ENCODE measurements at places on chromosomes 4 and X.

DNA sequence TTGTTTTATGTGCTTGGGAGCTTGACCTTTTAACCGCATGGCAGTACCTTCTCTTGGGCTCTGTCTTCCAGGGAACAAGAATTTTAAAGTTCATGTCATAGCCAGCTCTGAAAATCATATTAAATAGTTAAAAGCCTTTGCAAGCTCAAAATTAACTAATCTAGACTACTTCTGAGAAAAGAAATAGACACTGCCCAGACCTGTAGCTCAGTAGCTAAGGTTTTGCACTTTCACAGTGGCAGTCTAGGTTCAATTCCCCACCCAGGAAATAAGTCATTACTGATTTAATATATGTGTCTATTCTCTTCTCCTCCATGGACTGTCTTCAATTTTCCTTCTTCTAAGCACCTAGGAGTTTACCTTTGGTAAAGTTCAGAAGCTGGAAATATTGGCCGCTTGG, 27.4 kb downstream of the HSD17B11 start:
- DNase-seq, result no peak

DNA sequence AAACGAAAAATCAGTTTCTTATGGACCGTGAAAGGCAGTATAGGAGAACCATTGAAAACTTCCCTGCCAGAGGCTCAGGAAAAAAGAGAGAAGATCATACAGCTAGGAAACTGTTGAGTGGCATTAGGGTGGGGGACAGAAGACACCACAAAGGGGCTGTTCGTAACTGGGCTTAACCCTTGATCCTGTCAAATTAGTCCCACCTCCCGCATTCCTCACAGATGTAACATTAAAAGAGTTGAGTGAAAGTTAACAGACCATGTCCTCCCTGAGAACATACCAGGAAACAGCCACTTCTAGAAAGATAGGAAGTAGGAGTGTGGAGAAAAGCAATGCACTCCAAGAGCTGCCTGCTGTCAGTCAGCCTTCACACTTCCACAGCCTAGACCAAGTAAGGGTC, 8.7 kb downstream of the SHROOM4 start:
- DNase-seq, result no peak

DNA sequence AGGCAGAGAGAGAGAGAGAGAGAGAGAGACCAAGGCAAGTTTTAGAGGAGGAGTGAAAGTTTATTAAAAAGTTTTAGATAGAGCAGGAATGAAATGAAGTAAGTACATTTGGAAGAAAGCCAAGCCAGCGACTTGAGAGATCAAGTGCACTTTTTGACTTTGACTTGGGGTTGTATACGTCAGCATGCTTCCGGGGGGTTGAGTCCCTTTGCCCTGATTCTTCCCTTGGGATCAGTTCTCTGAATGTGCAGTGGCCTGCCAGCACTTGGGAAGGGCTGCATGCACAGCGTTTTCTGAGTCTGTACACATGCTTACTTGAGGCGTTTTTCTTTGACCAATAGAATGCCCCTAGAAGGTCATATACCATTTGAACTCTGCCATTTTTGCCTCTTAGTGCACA, 400.5 kb downstream of the PDGFC start:
- DNase-seq, result no peak

DNA sequence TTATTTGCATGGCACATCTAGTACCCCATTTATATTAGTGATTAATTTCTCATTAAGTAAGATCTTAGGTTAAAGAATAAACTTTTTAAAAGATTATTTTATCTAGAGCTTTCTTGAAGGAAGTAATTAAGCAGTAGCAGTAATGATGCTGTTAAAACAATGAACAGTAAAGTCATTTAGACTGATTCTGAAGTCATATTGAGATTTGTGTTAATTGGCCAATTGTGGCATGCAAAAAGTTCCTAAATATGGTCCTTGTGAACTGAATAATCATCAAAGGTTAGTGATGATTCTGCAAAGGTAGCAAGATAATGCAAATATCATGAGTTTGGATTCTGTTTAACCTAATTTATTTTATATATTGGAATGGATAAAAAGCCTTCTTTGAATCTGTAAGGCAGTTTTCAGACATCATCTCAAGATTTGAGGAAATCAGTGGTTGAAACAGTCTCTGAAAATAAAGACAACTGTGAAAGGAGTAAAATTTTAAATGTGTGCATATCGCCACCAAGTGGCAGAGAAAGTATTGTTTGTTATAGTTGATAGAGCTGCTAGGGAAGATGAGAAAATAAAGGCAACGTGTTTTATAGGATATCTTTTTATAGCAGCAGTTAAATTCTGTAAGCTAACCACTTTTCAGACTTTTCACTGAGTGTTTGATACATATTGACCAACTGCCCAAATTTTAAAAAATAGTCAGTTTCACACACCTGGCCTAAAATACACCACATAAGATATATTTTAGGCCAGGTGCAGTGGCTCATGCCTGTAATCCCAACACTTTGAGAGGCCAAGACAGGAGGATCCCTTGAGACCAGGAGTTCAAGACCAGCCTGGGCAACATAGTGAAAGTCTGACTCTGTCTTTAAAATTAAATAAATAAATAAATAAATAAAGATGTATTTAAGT, 79.6 kb downstream of the CCKAR start:
- DNase-seq, result no peak

- DNase-seq, result no peak
Measured at GRCh38 chr4:62475596-62475995, 1275.5 kb downstream of the ADGRL3 start.

DNA sequence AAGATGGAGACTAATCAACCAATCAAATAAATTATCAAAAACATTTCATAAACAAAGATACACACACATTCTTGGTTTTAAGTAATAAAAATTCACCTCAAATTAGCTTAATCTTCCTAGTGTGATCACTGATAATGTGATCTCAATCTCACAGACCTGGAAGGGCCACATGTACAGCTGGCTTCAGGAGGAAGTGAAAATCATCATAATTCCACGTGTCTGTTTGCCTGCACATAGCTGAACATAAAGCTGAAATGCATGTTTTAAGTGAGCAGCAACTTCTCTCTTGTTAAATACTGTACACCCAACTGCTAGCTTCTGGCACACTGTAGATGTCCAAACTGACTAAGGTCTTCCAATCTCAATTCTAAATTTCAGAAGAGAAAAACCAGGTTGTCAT, 53.8 kb downstream of the ARHGAP6 start:
- DNase-seq, result no peak

DNA sequence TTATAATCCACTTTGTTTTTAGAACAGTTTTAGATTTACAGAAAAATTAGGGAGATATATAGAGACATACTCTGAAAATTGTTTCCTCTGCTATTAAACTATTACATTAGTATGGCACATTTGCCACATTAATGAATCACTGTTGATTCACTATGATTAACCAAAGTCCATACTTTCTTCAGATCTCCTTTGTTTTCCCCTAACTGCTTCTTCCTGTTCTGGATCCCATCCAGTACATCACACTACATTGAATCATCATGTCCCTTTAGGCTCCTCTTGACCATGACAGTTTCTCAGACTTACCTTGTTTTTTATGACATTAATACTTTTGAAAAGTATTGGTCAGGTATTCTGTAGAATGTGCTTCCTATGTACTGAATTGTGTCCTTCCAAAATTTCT, 109.2 kb upstream of the EDNRA start:
- DNase-seq, result no peak

GRCh38 chr4:138113819-138114400, 128.2 kb downstream of the SLC7A11 start:
- no peak for DNase-seq

GRCh38 chr4:190019023-190019858, 7.8 kb downstream of the FRG2 start:
- DNase-seq, result no peak

DNA sequence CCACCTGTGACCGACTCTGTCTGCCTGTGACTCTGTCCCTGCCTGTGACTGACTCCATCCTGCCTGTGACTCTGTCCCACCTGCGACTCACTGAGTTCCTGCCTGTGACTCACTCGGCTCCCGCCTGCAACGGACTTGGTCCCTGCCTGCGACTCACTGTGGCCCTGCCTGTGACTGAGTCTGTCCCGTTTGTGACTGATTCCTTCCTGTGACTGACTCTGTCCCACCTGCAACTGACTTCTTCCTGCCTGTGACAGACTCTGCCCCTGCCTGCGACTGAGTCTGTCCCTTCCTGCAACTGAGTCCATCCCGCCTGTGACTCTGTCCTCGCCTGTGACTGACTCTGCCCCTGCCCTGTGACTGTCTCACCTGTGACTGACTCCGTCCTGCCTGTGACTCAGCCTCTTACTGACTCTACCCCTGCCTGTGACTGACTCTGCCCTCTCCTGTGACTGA, 9.6 kb upstream of the UVSSA start:
- DNase-seq, result peak; percentile 15

DNA sequence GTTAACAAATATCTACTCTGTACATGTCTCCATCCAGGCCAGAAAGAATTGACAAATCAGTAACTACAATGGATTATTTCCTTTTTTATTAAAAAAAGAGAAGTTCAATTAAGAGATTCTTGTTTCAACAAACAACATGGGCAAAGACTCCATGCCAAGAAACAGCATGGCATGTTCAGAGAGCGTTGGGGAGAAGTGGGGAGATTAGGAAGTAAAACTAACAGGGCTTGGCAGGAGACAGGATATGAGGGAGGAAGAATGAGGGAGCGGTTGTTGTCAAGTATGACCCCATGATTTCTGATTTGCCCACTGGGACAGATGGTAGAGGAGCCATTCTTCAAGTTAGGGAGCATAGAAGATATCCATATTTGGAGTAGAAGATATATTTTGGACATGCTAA, 128.4 kb downstream of the RNF150 start:
- DNase-seq, result no peak

GRCh38 chrX:67207912-67208311, 335.9 kb upstream of the AR start:
- no peak for DNase-seq

- no peak for DNase-seq
Measured at GRCh38 chr4:23818097-23818885, 71.6 kb downstream of the PPARGC1A start.

DNA sequence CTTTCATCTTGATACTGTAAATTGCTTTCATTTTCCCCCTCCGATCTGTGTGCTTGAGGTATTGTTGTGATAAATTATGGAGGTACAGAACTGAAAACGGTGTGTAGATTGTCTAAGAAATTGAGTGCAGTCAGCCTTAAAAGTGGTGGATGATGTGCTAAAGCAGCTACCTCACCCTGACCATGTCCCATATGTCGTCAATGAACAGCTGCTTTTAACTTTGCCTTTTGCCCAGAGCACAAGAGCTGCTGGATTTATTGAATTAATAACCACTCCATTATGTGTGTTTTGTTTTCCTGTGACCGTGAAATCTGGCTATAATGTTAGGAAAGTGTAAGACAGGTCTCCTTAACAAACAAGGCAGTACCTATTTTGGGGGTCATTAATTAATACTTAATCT, 581.9 kb upstream of the PITX2 start:
- no peak for DNase-seq

- no peak for DNase-seq
Measured at GRCh38 chr4:138487670-138488069, 245.5 kb upstream of the SLC7A11 start.

- no peak for DNase-seq
Measured at GRCh38 chr4:187726485-187726884, 269.1 kb upstream of the ZFP42 start.

- DNase-seq, result no peak
Measured at GRCh38 chr4:20805716-20806115, 105.5 kb downstream of the PACRGL start.

- DNase-seq, result no peak
Measured at GRCh38 chrX:29257521-29257920, 670.3 kb downstream of the IL1RAPL1 start.

DNA sequence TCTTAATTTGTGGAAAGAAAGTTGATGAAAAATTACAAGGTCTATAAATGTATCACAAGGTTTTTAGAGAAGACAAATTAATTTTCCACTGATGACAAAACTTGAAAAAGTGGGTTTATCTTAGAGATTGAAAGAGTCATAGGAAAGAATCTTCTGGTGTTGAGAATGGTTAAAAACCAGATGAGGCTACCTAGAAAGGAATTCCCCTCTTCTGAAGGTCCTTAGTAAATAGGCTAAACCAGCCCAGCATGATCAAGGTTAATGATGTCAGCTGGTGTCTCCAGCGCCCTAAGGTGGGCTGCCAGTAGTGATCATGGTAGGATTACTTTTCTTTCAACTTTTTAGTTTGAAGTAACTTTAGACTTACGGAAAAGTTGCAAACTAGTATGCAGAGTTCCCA, 71.8 kb upstream of the PGRMC2 start:
- DNase-seq, result no peak

DNA sequence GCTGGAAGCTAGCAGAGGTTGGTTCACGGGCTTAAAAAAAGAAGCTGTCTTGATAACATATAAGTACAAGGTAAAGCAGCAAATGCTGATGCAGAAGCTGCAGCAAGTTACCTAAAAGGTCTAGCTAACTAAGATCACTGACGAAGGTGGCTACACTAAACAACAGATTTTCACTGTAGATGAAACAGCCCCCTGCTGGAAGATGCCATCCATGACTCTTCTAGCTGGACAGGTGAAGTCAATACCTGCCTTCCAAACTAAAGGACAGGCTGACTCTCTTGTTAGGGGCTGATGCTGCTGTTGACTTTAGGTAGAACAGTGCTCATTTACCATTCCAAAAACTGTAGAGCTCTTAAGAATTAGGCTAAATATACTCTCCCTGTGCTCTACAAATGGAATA, 99.5 kb downstream of the FBXW7 start:
- DNase-seq, result no peak

DNA sequence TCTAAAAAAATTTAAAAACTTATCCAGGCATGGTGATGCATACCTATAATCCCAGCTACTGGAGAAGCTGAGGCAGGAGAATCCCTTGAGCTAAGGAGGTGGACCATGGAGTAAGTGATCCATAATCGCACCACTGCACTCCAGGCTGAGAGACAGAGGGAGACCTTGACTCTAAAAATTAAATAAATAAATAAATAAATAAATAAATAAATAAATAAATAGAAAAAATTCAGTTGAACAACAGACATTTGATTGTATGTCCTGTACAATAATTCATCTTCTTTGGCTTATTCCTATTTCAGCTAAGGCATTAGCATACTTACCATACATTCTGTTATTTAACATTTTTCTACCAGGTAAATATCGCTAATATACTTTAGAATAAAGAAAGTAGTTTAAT, 726.1 kb upstream of the GALNTL6 start:
- no peak for DNase-seq

GRCh38 chr4:7330031-7330596, 104.6 kb downstream of the PSAPL1 start:
- DNase-seq, result no peak

GRCh38 chrX:153865321-153865580, 20.7 kb downstream of the L1CAM start:
- no peak for DNase-seq

GRCh38 chrX:30965767-30966166, 76.7 kb upstream of the TAB3 start:
- DNase-seq, result no peak

- DNase-seq, result no peak
Measured at GRCh38 chrX:15203694-15204093, 66.2 kb downstream of the ASB9 start.

- DNase-seq, result no peak
Measured at GRCh38 chrX:10582215-10582733, 38.1 kb downstream of the MID1 start.

- no peak for DNase-seq
Measured at GRCh38 chrX:77433001-77433400, 14.2 kb upstream of the FGF16 start.

All from activated CD8-positive, alpha-beta memory T cell treated with anti-CD3 and anti-CD28 coated beads for 1 hour (primary cell).